ENCODE measurements at places on chromosomes 12 and 14.
A peak's percentile ranks its signal among the peaks of the same experiment; 100 is the strongest.

DNA sequence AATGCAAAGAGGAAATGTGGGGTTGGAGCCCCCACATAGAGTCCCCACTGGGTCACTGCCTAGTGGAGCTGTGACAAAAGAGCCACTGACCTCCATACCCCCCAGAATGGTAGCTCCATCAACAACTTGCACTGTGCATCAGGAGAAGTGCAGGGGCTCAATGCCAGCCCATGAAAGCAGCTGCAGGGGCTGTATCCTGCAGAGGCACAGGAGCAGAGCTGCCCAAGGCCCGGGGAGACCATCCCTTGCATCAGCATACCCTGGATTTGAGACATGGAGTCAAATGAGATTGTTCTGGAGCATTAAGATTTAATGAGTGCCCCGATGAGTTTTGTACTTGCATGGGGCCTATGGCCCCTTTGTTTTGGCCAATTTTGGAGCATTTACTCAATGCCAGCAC lies 1023.6 kb downstream of the VRK1 start:
- DNase-seq: no peak

DNA sequence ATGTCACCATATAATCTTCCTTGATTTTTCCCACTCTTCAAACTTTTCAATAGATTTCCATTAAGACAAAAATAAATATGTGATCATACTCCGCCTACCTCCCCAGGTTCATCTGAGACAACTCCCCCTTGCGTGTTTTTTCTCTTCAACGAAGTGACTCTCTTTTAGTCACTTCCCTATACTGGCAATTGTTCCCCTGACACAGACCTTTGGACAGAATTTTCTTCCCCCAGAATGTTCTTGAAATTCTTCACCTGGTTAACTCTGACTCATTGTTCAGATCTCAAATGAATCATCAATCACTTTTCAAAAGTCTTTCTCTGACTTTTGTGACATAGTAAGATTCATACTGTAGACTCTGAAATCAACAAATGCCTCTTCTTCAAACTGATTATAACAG lies 727.3 kb upstream of the LMO3 start:
- no peak for DNase-seq

- DNase-seq: no peak
These were observed 24.0 kb downstream of the ITGA7 start for GRCh38 chr12:55683676-55684075.

DNA sequence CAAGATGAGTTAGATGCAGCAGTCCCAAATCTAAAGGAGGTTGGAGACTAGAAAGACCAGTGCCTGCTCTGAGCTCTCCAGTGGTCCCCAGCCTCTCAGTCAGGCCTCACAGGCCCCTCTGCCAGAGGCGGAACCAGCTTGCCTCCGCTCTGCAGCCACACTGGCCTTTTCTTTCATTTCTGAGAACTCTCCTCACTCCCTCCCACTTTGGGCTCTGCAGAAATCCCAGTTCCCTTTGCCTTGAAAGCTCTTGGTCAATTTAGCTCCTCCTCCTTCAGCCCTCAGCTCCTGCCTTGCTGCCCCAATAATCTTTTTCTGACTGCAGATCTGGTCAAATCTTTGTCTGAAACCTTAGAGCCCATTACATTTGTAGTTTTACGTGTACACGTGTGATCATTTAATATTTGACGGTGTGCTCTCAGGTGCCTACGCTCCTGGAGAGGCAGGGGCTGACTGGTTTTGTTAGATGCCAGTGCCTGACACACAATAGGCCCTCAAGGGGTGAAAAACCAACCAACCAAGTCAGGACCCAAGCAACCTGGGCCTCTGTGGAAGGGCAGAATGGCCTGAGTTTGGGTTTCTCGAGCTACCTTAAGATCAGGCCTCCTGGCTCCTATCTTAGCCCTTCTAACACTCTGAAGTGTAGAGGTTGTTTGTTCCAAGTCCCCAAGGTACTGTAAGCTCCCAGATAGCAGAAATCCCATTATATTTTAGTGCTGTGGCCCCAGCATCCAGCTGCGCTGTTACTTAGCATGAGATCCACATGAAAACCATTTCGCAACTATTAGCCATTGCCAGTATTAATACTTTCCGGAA lies 1.1 kb upstream of the NUDT4 start:
- DNase-seq: no peak

DNA sequence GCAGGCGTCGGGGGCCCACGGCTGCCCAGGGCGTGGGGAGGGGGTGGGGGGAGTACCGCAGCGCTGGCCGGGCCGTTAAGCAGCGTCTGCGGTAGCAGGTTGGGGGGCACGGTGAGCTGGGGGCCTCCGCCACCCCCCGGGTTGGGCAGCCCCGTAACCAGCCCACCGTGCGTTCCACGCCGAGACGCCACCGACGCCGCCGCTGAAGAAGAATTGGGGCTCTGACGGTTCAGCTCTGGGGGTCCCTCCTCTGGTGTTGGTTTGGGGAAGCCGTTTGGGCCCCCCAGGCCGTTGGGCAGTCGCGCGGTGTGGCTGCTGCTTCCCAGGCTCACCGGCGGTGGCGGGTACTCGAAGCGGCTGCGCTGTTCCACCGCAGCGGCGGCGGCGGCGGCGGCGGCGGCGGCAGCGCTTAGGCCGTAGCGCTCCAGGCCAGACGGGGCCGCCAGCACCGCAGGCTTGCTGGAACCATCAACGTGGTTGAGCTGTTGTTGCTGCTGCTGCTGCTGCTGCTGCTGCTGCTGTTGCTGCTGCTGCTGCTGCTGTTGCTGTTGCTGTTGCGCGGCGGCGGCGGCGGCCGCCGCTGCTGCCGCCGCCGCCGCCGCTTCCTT lies 1.5 kb downstream of the IRF2BPL start:
- DNase-seq: no peak

DNA sequence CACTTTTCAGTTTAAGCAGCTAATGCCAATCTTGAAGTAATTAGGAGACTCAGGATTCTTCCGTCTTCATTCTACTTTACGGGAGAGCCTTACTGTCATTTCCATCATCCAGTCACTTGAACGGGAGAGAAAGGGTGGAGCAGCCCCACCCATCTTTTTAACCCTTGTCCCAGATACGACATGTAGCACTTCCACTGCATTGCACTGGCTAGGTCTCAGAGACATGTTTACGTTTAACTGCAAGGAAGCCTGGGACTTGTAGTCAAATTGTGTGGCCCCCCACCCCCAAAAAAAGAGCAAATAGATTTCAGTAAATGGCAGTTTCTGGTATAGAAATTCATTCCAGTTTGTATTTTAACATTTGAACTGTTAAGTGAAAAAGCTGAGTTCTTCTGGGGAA lies 46.1 kb upstream of the SYT1 start:
- DNase-seq: no peak

DNA sequence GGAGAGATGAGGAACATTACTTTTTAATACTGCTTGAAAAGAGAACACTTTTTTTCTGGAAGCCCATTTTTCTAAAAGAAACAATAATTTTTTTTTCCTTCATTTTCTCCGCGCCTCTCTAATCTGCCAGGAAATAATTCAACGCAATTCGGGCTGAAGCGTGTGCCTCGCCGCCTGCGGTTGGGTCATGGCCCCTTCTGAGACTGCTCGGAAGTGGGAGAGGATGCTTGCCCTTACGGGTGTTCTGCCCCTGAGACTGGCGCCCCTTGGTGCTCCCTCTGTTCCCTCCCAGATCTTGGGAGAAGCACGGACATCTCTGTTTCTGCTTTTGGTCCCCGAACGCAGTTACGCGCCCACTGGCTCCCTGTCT lies 332 bp upstream of the TBC1D30 start:
- no peak for DNase-seq

- peak; percentile 92 for DNase-seq
These were observed 214.8 kb downstream of the CHST11 start for GRCh38 chr12:104671409-104672095.

DNA sequence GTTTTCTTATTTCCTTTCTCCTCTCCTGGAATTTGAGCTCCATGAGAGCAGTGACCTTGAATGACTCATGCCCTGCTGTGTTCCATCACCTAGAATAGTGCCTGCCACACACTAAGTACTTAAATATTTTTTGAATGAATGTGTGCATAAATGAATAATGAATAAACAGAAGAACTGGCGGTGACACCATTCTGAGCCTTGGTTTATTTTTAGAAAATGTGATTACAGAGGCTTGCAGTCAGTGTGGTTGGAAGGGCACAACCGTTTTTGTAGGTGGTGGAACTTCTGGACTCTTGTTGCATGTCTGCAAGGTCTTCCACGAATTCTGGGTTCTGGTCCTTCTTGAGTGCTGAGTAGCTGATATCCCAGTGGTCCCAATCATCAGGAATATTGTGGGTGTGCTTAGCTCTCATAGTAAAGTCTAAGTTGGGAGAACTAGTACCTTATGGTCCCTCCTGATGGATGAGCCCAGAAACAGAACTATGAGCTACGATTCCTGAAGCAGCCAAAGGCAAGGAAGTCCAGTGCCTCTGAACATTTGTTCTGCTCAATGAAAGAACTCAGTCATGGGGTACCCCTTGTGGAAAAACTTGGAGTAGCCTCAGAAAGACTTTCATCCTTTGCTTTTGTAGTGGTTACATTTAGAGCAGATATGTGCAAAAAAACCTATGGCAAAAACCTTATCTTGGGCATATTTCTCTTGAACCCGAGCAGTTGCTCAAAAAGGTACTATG lies 28.8 kb upstream of the BHLHE41 start:
- no peak for DNase-seq

- no peak for DNase-seq
These were observed 105.9 kb downstream of the ETV6 start for GRCh38 chr12:11755302-11755930.

GRCh38 chr12:132597333-132598316 lies 12.8 kb downstream of the LRCOL1 start:
- no peak for DNase-seq

Measured in stimulated activated CD8-positive, alpha-beta memory T cell treated with anti-CD3 and anti-CD28 coated beads, Interleukin-7, amount 100 ng/mL, for 48 hours (primary cell).